CD4-positive, alpha-beta T cell (primary cell): ENCODE measurements at places on chromosomes 7 and 10.

- DNase-seq, result no peak
- no peaks in the 10 kb centered on the region for H3K4me1 ChIP-seq
- H3K27me3 ChIP-seq, result no peaks in the 10 kb centered on the region
- H3K4me3 ChIP-seq, result no peak overlapping the region
- H3K27ac ChIP-seq, result no peak overlapping the region
Observed at GRCh38 chr10:63757067-63757466, 235.9 kb downstream of the REEP3 start.

- H3K4me1 ChIP-seq, result peaks cover 6% of the 10 kb centered on the region
- peaks cover 2% of the 10 kb centered on the region for H3K36me3 ChIP-seq
- H3K27ac ChIP-seq, result no peak overlapping the region
- no peak overlapping the region for H3K4me3 ChIP-seq
- H3K27me3 ChIP-seq, result no peaks in the 10 kb centered on the region
Observed at GRCh38 chr10:74887614-74888284, 61.3 kb downstream of the KAT6B start.

GRCh38 chr10:128687927-128688549 lies 561.8 kb upstream of the MKI67 start:
- no peak overlapping the region for H3K4me3 ChIP-seq
- H3K27ac ChIP-seq, result no peak overlapping the region
- no peak for DNase-seq
- no peaks in the 10 kb centered on the region for H3K27me3 ChIP-seq
- no peaks in the 10 kb centered on the region for H3K4me1 ChIP-seq

DNA sequence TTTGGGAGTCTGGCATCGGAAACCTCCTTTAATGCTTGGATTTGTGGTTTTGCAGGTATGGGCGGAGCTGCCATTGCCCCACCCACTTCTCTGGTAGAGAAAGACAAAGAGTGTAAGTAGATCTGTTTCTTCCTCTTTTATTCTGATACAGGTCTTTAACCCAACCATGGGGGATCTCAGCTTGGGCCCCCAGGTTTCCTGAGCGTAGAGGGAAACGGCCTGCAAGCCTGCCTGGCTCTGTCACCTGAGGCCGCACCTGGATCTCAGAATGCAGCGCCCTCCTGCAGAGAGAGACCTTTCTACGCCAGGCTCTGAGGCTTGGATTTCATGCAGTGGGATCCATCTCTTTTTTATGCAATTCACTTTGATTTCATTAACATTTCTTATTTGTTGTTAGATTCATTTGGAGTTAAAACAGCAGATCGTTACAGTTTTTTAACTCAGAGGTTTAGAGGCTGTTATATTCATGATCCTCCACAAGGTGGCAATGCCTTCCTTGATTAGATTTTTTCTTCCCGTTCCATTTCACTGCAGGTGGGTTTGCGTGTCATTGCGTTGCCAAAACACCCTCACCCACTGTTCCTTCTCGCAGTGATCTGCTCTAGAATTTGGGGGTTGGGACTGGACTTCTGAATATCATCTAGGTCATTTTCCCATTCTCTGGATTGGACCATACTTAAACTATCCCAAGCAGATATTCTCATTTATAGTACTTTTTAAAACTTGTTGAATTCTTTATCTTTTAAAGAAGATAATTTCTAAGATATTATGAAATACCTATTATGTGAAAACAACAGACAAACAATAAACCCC lies 20.0 kb downstream of the RBM17 start:
- H3K4me1 ChIP-seq, result peaks cover 19% of the 10 kb centered on the region
- H3K4me3 ChIP-seq, result peak overlapping the region; percentile 9
- peaks cover 82% of the 10 kb centered on the region for H3K36me3 ChIP-seq
- H3K27me3 ChIP-seq, result no peaks in the 10 kb centered on the region
- H3K27ac ChIP-seq, result no peak overlapping the region

DNA sequence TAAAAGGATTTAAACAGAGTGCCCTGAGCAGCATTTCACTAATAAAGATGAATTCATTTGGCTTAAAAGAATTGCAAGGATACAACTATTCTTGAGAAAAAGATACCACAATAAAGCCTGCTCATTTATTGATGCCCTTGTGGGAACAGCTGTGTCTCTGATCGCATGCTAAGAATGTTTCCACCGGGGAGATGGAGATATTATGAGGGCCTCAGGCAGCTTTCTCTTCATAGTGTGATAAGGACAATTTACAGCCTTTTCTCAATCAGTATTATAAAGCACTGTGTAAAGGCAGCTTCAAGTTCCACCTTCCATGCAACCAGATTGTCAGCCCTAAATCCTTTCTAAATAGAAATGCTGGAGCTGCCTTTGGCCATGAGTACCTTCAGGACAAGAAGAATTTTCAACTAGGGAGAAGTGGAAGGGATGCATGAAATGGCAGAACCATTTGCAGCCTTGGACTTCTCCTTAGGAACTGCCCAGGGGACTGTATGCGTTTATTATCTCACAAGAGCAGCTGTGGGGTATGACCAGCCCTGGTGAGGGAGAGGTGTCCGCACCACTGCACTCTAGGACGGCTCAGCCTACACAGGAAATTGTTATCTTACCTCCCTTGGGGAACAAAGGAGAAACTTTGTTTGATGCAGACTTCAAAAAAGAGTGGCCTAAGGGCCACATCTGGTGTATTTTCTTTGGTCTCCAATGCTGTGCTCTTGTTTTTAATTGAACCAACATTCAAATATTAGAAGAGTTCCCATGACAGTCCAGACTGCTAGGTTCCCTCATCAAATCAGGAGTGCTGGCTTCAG lies 116.9 kb upstream of the PCGF5 start:
- H3K36me3 ChIP-seq, result no peaks in the 10 kb centered on the region
- no peak for DNase-seq
- H3K27me3 ChIP-seq, result no peaks in the 10 kb centered on the region
- H3K4me3 ChIP-seq, result no peak overlapping the region

DNA sequence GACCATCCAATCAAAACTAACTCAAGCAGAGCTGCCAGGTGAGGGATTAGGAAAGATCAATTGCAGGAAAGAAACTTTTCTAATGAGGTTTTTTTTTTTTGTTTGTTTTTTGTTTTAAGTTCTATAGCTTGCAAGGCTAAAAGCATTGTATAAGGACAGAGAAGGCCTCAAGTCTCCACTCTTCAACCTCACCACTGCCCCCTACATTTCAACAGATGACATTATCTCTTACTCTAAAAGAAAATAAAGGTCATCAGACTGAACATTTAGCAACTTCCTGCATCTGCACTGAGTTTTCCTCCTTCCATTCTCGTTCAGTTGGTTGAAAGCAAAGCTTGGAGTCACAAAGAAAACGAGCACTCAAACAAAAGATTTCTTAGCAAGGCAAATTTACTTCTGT lies 45.2 kb upstream of the EXOC4 start:
- no peak for DNase-seq
- no peak overlapping the region for H3K27ac ChIP-seq
- no peaks in the 10 kb centered on the region for H3K27me3 ChIP-seq
- H3K4me1 ChIP-seq, result no peaks in the 10 kb centered on the region

- H3K27me3 ChIP-seq, result no peaks in the 10 kb centered on the region
- H3K4me1 ChIP-seq, result peaks cover 31% of the 10 kb centered on the region
- peaks cover 30% of the 10 kb centered on the region for H3K36me3 ChIP-seq
- no peak for DNase-seq
- H3K4me3 ChIP-seq, result no peak overlapping the region
- H3K27ac ChIP-seq, result no peak overlapping the region
Observed at GRCh38 chr7:65978891-65979582, 3.0 kb downstream of the GUSB start.

GRCh38 chr10:74433993-74434392 lies 283.0 kb downstream of the ADK start:
- H3K27ac ChIP-seq, result no peak overlapping the region
- DNase-seq, result no peak

DNA sequence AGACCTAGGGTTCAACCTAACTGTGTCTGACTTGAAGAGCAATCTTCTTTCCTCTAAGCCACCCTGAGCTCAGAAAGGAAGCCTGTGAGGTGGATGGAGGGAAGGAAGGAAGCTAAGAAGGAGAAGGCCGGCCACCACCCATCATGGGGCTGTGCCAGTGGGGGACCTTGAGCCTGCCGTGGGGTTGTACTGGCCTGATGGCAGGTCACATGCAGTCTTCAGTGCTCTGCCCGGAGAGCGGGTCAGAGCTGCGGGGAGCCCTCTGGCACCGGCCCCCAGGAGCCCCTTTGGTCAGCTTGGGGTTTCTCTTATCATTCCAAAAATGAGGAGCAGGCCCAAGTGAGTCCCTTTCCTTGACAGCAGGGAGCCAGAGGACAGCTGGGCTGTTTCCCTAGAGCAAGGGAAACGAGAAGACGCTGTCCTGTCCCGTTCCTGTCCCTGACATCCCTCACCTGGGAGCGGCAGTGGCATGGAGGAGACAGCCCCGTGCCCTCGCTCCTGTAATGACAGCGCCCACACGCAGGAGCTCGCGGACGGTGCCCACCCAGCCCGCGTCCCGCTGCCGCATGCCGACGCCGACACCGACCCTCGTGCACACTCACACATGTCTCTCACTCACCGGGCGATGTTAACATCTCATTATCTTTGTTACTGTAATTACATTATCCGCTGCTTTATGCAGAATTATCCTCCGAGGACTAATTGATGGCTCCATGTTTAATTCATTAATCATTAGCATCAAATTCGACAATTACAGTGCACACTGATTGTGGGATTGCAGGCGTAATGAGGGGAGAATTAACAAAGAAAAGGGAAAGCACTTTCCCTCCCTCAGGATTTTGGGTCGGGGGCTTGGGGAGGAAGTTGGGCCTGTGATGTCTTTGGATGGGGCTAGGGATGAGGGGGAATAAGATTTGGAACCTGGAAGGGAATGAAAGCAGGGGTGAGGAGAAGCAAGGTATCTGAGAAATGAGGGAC lies 31.3 kb downstream of the GBX1 start:
- H3K4me1 ChIP-seq, result no peaks in the 10 kb centered on the region
- no peaks in the 10 kb centered on the region for H3K27me3 ChIP-seq
- H3K36me3 ChIP-seq, result peaks cover 33% of the 10 kb centered on the region
- DNase-seq, result no peak
